ENCODE measurements at places on chromosomes 16 and 17.

DNA sequence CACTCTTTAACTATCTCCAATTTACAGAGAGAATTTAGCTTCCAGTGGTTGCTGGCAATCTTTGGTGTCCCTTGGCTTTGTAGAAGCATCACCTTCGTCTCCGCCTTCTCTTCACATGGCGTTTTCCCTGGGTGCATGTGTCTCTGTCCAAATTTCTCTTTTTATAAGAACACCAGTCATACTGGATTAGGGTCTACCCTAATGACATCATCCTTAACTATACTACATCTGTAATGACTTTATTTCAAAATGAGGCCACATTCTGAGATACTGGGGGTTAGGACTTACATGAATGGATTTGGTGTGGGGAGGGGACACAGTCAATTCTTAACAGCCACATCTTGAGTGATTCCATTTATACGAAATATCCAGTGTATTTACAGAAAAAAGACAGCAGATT, 22.2 kb downstream of the CACNG4 start:
- no peak for DNase-seq

- no peak for DNase-seq
These were observed 22.5 kb upstream of the SLC35B1 start for GRCh38 chr17:49730078-49730784.

DNA sequence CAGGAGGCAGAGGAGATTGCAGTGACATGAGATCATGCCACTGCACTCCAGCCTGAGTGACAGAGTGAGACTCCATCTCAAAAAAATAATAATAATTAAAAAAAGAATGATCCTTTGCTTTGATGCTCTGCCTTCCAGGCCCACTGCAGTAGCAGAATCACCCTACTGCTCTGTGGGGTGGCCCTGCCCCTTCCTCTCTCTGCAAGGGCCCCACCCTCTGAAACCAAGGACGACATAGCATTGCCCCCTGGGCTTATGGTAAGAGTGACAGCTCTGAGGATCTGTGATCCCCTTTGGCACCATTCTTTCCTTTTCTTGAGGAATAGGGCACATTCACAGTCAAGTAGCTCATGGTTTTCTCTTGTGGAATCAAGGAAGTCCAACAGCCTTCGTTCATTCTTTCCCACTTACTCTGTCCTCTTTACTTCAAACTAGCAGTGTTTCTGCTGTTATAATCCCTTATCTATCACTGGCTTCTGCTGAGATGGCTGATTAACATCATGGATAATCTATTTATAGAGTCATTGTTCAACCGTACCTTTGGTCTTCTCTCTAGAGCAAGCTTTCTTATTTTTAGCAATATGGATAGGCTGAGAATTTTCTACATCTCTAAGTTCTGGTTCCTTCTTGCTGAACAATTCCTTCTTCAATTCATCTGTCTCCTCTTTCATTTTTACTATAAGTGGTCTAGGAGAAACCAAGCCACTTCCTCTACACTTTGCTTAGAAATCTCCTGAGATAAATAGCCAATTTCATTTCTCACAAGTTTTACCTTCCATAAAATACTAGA, 14.1 kb downstream of the RAD51C start:
- no peak for DNase-seq

DNA sequence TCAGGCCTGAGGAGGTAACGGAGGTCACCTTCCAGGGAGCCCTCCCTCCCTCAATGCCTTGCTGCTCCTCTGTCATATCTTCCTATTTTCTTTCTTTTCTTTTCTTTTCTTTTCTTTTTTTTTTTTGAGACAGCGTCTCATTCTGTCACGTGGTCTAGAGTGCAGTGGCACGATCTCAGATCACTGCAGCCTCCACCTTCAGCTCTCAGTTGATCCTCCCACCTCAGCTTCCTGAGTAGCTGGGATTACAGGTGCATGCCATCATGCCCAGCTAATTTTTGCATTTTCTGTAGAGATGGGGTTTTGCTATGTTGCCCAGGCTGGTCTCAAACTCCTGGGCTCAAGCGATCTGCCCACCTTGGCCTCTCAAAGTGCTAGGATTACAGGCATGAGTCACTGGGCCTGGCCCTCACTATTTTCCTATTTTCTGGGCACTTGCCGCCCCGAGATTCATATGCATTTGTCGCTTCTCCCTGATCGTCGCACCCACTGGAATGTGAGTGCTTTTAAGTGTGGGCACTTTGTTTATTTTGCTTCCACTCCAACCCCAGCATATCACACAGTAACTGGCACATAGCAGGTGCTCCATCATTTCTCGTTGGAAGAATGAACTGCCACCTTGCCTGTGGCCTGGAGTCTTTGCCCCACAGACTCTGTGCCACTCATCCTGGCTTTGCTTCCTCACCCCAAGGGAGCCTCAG, 31.7 kb downstream of the CPNE2 start:
- no peak for DNase-seq

DNA sequence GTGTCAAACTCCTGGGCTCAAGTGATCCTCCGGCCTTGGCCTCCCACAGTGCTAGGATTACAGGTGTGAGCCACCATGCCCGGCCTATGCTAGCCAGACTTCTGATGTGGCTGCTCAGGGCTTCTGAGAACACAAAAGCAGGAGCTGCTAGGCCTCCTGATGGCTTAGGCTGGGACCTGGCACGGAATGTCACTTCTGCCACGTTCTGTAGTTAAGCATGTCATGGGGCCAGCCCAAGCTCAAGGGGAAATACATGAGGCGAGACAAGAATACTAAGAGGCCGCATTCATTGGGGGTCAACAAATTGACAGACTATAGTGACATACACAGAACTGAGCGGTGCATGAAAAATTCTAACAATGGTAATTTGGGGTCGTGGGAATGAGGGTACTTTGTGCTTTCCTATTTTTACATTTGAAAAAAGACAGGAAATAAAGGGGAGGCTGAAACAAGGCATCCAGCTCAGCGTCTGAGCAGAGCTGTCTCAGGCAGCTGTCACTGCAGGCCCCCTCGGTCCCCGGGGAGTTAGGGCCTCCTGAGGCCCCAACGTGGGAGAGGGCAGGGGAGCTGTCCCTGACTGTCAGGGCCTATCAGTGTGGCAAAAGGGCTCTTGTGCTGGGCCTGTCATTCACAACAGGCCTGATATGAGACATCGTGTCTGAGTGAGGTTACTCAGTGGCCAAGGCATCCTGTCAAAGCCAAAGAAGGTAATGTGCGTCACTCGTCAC, 26.4 kb downstream of the CFAP20 start:
- DNase-seq, result no peak

GRCh38 chr17:29140631-29141513, 39.3 kb downstream of the MYO18A start:
- peak; percentile 68 for DNase-seq

DNA sequence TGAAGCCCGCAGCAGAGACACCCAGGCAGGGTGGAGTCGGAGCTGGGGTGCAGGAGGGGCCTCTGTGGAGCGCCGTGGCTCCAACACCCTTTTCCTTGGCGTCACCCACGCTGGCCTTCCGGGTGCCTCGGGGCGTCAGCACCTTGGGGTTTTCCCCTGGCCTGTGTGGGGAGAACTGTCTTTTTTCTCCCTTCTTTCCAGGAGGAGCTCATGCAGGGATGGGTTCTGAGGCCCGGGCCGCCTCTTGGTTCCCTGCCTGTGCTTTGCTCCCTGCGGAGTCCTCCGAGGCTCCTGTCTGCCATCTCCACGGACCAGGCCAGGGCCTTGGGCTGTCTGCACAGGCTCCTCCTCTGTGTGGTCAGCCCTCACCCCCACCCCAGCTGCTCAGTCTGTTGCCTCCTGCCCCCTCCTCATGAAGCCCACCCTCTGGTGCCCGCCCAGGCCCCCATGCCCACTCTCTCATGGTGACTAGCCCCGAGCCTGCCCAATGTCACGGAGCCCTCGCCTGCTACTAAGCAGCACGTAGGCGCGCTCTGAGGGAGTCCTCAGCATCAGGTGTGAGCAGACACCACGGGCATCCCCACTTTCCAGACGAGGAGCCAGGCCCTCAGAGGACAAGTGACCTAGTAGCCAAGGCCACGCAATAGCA, 5.0 kb downstream of the KATNB1 start:
- DNase-seq, result no peak

DNA sequence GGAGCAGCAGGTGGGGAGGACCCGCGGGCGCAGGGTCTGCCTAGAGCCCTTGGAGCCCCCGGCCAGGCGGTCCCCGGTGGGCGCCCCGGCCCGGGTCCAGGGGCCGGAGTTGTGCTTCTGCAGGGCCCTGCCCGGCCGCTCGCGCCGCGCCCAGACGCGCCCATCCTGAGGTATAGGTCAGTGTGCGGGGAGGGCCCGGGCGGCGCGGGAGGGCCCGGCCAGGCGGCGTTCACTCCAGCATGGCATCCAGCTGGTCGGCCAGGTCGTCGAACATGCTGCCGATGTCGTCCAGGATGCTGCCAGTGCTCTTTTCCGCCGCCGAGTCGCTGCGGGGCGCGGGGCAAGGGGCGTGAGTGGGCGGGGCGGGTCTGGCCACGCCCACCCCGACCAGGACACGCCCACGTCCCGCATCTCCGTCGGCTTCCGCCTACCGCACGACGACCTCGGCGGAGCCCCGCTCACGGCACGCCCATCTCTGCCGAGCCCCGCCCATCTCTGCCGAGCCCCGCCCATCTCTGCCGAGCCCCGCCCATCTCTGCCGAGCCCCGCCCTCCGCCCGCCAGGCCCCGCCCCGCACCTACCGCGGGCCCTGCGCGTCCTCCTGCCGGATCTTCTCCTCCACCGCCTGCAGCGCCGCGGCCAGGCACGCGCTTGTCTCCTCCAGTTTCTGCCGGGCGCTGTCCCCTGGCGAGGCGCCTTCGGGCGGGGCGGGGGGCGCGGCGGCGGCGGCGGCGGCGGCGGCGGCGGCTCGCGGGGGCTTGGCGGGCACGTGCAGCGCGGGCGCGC, 17.9 kb downstream of the CASKIN1 start:
- DNase-seq, result no peak

GRCh38 chr17:751269-752001, 629 bp downstream of the GEMIN4 start:
- peak; percentile 40 for DNase-seq

- no peak for DNase-seq
These were observed 31.8 kb downstream of the FAM20A start for GRCh38 chr17:68569346-68569745.

DNA sequence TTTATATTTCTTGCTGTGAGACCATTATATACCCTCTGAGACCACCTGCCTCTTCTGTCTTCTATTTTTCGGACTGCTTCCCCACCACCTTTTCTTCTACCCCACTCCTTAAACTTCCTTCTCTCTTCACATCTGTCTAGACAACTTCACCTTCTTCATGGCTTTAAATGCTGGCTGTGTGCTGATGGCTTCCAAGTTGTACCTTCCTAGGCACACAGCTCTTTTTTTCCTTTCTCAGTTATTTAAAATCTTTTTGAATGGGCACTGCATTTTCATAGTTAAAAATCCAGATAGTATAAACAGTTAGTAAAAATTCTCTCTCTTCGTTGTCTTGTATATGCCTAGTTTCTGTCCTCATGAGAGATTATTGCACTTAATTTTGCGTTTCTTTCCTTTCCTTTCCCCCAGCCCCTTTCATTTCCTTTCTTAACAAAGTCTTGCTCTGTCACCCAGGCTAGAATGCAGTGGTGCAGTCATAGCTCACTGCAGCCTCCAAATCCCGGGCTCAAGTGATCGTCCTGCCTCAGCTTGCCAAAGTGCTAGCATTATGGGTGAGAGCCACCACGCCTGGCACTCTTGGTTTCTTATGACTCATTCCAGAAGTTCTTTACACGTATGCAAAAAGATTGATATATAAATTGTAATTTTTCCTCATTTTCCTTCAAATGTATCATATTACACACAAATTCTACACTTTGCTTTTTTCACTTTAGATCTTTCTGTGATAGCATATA, 114.3 kb downstream of the NPIPB5 start:
- no peak for DNase-seq

- no peak for DNase-seq
These were observed 943 bp upstream of the COTL1 start for GRCh38 chr16:84618581-84619460.

- no peak for DNase-seq
These were observed 2.6 kb downstream of the AXIN2 start for GRCh38 chr17:65558683-65559460.

DNA sequence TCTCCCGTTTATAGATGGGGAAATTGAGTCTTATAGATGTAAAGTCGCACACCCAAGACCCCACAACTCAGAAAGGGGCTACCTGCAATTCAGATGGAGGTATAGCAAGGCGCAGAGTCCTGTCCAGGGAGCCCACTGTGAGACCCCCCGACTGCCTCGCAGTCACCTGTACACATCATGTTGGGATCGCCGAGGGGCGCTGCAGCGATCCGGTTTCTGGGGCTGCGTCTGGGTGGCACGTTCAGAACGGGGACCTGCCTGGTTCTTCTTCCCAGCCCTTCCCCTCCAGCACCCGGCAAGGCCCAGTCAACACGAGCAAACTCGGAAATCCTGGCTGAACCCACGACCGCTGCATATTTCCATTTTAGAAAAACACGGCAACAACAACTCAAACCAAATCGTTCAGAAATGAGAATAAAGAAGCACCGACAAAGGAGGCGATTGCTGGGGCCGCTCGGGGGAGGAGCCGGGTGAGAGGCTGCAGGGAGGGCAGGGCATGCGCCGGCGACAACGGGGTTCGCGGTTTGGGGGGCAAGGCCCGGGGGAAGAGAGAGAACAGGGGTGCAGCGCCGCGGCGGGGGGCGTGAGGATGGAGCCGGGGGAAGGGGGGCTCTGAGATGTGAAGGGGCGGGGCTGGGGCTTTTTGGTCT, 643 bp downstream of the HSDL1 start:
- no peak for DNase-seq

GRCh38 chr17:61458421-61459141, 6.4 kb downstream of the TBX4 start:
- no peak for DNase-seq

GRCh38 chr17:68622423-68622822, 21.3 kb upstream of the FAM20A start:
- DNase-seq, result no peak

GRCh38 chr16:4790871-4791270, 2.7 kb upstream of the SEPTIN12 start:
- no peak for DNase-seq

- peak; percentile 61 for DNase-seq
These were observed 14.2 kb upstream of the SLC38A10 start for GRCh38 chr17:81309140-81309858.

DNA sequence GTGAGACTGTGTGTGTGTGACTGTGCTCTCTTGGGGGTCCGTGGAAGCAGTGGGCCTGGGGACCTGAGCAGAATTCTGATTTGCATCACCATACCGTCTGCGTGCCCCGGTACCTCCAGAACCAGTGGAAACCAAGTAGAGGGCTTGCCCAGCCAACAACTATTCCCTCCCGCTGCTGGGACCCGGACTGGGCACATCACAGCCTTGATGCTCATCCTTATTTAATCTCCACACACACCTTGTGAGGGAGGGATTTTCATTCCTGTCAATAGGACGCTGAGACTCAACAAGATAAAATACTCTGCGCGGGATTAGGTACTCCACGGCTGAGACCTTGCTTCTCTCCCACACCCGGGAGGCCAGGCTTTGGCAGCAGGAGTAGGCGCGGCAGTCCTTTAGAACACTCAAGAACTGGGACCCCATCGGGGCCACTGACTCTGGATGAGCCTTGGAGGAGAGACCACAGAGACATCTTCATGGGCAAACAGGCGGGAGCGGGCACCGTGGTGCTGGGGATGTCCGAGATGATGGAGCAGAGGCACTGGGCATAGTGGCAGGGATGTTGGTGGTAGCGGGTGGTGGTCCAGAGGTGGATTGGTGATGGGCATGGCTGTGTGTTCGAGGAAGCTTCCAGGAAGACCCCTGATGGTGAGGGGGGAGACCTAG, 208.0 kb downstream of the NTN1 start:
- DNase-seq, result no peak

- no peak for DNase-seq
These were observed 226.1 kb downstream of the ZNF423 start for GRCh38 chr16:49629851-49630250.

GRCh38 chr16:8431783-8432182, 158.5 kb downstream of the TMEM114 start:
- DNase-seq, result no peak

All from GF-D8 (cell line).